ENCODE measurements at places on chromosomes 13 and 19.

DNA sequence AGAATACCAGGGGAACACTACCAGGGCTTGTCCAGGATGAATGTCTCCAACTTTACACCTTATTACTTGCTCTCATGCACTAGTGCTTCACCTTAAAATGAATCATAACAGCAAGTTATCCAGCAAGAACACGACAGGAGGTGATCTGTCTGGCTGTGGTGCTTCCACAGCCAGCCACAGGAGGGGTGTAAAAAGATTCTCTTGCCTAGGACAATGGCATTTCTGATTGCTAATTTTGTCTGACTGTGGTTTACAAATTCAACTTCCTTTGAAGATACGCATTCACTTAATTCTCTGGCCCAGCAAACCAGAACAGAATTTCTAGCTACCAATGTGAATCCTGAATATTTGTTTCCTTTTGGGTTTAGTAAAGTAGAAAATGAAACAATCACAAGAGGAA lies 23.1 kb upstream of the COG3 start:
- DNase-seq, result no peak

DNA sequence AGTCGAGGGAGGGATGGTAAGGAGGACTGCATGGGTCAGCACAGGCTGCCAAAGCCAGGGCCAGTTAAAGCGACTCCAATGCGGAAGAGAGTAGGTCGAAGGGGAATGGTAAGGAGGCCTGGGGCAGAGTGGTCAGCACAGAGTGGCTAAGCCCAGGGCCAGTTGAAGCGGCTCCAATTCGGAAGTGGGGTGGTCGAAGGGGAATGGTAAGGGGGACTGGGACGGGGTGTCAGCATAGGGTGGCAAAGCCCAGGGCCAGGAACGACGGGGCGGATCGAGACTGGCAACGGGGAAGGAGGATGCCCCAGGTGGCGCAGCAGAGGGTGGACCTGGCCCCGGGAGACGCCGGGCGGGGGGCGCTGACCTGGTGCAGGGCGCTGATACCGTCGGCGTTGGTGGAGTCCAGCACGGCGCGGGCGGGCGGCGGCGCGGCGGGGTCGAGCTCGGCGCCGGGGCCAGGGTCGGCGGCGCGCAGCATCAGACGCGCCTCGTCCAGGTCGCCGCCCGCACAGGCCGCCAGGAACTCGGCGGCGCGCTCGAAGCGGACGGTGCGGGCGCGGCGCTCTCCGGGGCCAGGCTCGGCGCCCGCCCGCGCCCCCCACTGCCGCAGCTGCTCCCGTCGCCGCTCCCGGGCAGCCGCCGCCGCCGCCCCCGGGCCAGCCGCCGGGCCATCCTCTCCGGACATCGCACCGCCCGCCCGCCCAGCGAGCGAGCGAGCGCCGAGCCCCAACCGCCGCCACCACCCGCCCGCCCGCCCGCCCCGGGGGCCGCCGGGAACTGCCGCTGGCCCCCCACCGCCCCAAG lies at the start of gene PPP1R12C:
PPP1R12C (minus strand) TSS at position 779 of the 804 bp plus-strand sequence; CDS start at position 685, 94 bp downstream.
- DNase-seq, result no peak

DNA sequence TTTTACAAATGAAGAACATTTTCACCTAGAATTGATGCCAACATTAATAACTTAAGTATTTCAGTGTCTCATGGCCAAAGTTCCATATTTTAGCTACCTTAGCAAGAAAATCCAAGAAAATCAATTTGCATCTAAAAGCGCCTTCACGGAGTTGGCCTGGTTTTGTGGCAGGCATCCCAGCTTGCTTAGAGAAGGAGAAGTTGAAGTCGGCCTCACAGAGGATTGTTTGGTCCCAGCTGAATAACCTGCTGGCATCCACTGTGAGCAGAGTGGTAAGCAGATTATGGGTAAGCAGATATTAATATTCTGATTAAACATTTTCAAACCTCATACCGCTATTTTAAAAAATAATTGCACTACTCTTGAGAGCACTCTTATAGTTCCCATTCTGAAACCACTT lies 62.3 kb upstream of the STARD13 start:
- no peak for DNase-seq

- DNase-seq, result no peak
Measured at GRCh38 chr19:14096272-14096992, 5.9 kb upstream of the SAMD1 start.

- DNase-seq, result peak; percentile 35
Measured at GRCh38 chr19:42081584-42082203, 5.7 kb downstream of the ZNF574 start.

GRCh38 chr19:12828494-12828893 lies 5.9 kb downstream of the RTBDN start:
- DNase-seq, result no peak

DNA sequence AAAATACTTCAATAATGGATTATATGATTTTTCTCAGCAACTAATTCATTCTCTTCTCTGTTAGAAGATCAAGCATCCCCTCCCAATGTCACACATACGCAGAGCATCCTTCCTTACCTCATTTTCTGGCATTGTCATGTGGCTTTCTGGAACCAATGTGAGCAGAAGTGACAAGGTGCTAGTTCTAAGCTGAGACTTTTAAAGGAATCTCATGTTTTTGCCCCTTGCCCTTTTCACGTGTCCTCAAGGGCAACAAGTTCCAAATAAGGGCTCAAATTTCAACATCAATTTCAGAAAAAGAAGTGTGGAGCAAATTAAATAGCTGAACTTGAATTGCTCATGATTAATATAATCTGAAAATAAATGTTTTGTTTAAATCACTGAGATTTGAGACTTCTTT lies 4.6 kb upstream of the PRR20A start:
- no peak for DNase-seq

GRCh38 chr19:34241513-34242337 lies 12.6 kb upstream of the GARRE1 start:
- no peak for DNase-seq

DNA sequence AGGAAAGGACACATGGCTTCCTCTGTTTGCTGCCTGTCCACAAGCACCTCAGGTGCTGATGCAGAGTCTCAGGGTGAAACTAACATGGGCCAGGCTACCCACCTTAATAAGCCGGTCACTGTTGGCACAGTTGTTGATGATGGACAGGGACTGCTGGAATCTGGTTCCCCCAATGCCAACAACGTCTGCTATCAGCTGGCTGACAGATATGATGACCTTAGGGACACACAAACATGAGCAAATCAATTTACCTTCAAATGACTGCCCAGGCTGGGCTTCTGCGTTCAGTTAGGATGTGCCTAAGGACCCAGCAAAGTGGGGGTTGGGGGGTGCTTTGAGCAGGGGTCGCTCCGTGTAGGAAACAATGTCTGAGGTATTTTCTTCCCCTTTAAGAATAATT lies 77.1 kb upstream of the SLC15A1 start:
- no peak for DNase-seq

DNA sequence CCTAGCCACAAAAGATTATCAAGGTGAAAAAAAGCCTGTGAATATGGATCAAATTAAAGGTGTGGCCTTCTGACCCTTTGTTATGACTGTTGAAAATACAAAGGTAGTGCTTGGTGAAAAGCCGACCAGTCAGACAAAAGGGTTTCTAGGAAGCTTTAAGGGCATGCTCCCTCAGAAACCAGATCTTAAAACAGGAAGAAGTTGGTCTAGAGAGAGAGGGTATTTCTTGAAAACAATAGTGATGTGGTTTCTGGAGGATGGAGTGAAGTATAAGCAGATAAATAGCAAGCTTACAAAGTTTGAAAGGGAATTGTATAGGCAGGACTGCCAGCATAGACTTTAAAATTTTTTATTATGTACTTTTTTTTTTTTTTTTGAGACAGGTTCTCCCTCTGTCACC lies 5.0 kb upstream of the EID2 start:
- DNase-seq, result no peak

GRCh38 chr19:38647966-38648768 lies 718 bp downstream of the ACTN4 start:
- no peak for DNase-seq

DNA sequence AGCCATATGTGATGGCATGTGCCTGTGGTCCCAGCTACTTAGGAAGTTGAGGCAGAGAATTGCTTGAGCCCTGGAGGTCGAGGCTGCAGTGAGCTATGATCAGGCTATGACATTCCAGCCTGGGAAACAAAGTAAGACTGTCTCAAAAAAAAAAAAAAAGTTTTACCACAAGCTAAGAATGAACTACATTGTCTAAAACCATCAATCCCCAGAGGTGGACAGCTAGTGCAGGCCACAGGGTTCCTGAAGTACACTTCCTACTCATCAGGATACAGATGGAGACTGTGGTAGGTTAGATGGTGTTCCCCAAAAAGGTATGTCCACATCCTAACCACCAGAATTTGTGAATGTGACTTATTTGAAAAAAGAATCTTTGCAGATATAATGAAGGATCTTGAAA lies 63.5 kb upstream of the DOCK9 start:
- DNase-seq, result no peak

DNA sequence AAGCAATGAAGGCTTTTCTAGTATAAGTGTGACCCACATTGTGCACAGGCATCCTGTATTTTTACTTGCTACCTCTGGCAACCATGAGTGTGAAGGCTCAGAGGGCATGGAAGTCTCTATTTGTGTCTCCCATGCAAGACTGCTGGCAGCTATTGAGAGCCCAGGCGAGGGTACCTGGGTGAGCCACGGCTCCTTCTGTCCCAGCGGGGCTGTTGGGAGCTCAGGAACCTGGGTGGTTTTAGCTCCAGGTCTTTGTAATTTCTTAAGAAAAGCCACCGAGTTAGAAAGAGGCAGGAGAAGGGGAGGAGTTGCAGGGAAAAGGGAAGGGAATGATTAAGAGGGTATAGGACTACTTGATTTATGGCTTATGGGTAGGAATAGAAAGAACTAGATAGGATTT lies 190.4 kb upstream of the SOX1 start:
- DNase-seq, result no peak

DNA sequence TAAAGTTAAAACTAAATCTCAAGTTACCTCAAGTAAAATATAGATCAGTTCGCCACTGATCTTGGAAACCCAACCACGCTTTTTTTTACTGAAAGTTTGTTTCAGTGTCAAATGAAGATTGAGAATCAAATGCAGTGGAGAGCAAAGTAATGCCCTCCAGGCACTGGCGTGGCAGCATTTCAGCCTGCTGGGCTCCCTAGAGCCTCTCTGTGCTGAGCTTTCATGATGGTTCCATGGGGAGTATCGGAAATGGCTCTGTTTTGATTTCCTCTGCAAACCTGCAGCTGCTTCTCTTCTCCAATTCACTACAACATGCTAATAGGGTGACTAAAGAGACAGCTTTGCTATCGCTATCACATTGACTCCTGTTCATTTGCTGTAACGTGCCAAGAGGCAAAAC lies 141.6 kb downstream of the FGF14 start:
- no peak for DNase-seq

- DNase-seq, result no peak
Measured at GRCh38 chr13:61670384-61671161, 254.9 kb upstream of the PCDH20 start.

- DNase-seq, result no peak
Measured at GRCh38 chr13:50917572-50917971, 8.0 kb downstream of the RNASEH2B start.

- DNase-seq, result no peak
Measured at GRCh38 chr13:60402022-60402421, 5.0 kb downstream of the TDRD3 start.

GRCh38 chr19:52638601-52639000 lies 446 bp upstream of the ZNF83 start:
- DNase-seq, result peak; percentile 48

DNA sequence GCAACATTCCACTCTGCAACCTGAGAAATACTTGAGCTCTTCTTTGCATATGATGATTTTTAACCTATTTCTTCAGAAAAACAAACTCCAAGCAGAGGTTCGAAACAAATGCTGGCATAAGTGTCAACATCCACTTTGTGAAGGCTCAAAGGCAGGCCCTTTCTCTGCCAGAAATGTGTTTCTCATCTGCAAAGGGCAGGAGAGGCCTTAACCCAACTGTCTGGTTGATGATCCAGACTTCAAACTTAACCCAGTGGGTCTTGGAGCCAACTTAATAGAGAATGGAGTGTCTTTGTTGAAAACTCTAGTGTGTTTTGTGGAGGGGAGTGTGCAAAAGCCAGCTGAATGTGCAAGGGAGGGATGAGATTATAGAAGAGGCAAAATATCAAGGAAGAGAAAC lies 28.3 kb upstream of the ZNF507 start:
- DNase-seq, result no peak

DNA sequence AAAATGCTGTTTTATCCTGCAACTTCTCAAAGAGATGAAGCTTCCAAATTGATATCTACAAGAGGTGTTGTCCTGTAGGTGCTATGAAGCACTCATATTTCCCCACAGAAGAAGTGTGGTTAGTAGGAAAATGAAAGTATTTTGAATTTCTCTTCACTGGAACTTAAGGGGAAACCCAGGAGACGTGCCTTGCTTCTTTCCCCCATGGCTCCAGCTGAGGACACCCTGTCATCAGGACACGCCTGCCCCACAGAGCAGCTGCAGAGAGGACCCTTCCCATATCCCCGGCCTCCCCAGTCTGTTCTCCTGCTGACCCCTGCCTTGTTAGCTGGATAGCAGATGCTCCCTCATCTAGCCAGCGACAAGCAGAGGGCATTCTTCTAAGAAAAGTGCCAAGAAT lies 371.3 kb downstream of the COG6 start:
- DNase-seq, result no peak

DNA sequence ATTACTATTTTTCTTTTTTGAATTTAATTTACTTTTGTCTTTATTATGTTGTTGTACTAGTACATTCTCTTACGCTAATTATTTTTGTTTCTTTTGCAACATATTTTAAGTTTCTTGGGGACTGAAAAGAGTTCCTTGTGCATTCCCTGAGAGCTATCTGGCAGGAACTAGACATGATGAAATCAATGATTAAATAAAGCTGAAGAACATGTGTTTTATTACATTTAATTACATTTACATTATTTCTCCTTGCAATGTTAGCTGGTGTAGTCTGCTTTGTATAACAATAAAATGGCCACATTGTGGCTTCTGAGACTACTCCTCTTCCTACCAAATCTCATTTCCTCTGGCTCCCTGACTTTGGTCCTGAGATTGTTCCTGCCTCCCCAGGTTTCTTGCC lies 244.9 kb downstream of the NDFIP2 start:
- no peak for DNase-seq

DNA sequence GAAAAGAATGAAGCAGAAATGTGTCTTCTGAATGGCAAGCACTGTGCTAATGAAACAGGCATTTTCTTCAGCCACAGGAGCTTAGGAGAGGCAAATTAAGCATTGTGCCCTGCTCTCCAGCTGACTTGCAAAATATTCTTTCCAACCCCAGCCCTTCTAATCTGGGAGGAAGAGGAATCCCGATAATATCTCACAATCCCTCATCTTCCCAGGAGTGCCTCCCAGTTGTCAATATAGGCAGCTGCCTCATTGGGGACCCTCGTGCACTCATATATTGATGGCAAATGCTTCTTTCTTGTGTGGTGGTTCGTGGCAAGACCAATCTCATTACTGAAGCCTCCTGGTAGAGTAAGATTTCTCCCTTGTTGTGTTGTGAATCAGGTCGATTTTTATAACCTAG lies 299.0 kb downstream of the COG6 start:
- DNase-seq, result no peak

All from SW 1271 (cell line).